ENCODE measurements at places on chromosomes 16 and 17.

DNA sequence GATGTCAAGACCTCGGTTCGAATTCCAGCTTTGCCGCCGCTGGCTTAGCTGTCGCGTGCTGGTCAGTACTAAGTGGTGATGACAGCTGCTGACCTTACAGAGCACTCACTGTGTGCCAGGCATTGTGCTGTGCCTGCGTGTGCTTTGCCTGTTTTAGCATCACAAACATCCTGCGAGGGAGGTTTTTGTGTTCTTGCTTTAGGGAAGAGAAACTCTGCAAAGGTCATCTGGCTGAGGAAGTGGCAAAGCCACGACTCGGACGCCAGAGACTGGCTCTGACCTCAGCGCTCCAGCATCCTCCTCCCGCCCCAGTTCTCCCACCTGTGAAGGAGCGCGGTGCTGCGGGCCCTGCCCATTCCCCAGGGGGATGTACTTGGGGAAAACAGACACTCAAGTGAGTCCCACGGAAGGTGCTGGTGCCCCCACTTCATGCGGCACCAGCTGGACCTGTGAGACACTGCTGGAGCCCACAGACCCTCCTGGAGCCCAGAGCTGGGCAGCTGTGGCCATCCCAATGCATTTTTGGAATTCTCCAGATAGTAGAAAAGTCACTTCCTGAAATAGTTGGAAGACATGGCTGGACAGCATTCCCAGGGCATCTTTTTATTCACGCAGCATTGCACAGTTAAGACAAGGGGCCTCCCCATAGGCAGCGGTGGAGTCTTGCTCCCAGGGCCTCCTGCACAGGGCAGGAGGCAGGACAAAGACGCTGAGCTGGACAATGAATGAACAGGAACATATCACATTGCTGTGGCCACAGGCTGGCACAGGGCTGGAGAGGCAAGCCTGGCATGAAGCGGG lies 20.0 kb upstream of the HERPUD1 start:
- DNase-seq = peak; percentile 39

DNA sequence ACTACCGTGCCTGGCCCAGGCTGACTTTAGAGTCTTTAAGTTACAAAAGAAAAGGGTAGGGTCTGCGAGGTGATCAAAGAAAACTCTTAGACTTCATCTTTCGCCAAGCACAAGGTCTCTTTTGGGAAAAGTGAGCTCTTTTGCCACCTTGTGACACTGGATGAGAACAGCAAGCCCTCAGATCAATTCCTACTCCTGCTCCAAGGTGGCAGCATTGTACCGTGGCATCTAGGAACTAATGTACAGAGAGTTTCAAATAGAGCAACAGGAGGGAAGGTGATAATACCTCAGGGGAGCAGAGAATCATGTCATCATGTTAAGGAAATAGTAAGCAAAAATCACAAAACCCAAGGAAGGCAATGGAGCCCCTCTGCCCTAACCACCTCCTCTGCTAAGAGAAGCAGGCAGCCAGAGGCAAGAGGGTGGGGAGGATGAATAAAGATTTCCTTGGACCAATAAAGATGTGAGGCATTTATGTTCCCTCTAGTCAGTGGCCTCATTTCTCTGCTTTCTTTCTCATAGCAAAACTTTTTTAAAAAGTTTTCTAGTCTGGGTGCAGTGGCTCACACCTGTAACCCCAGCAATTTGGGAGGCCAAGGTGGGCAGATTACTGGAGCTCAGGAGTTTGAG lies 2.1 kb upstream of the C17orf78 start:
- DNase-seq = peak; percentile 71

- DNase-seq = no peak
These were observed 14.0 kb downstream of the LDHD start for GRCh38 chr16:75102595-75102994.

- DNase-seq = no peak
These were observed 8.1 kb upstream of the PSMC5 start for GRCh38 chr17:63819131-63819530.

GRCh38 chr16:48956620-48957019 lies 325.0 kb downstream of the CBLN1 start:
- no peak for DNase-seq

DNA sequence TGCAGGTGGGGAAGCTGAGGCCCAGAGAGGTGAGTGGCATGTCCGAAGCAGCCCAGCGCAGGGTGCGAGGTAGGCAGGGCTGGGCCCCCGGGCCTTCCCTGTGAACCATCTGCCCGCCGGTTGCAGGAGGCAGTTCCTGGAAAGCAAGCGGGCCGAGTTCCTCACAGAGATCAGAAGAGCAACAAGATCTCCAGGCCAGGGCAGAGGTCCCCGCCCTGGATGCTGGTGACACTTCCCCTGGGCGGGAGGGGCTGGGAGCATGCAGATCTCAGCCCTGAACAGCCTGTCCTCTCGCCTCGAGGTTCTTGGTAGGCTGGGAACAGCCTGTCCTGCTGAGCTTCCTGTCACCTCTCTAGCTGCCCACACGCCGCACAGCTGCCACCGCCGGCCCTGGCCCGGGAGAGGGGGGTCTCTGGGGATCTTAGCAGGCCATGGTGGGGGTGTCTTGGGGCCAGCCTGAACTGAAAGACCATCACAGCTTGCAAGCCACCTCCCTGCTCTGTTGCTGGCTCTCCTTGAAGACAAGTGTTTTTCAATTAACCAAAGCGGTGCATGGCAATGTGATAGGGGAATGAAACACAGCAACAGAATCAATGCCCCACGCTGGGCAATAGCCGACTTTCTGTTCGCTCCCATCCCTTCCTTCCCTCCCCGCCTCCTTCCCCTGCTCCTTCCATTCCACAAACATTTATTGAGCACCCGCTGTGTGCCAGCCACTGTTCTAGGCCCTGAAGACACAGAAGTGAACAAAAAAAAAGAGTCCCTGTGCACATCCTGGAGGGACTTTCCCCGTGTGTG lies 31.7 kb downstream of the SOCS1 start:
- DNase-seq = no peak

- no peak for DNase-seq
These were observed 24.1 kb upstream of the KREMEN2 start for GRCh38 chr16:2939968-2940367.

GRCh38 chr17:59558039-59558438 lies 7.4 kb upstream of the DHX40 start:
- DNase-seq = no peak

DNA sequence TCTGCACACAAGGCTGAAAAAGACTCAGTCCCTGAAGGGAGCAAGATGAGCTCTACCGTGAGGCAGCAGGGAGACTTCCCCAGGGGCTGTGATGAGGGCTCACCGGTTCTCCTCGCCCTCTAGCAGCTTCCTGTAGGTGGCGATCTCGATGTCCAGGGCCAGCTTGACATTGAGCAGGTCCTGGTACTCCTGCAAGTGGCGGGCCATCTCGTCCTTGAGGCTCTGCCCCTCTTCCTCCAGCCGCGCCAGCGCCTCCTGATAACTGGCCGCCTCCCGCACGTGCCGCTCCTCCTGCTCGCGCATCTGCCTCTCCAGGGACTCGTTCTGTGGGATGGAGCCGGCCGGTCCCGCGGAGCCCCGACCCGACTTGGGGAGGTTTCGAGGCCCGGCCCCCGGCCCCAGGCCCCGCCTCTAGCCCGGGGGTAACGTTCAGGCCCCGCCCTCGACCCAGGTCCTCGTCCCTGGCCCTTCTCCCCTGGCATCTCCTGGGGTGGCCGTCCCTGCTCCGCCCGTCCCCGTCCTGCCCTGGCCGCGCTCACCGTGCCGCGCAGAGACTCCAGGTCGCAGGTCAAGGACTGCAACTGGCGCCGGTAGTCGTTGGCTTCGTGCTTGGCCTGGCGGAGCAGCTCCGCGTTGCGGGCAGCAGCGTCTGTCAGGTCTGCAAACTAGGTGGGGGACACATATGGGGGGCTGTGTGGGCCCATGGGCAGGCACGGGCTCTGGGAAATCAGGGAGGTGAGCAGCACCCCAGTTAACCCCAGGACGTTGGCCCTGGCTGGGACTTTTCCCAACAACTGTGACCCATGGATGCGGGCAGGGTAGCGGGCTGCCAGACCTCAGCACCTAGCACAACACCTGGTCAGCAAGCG lies 3.9 kb downstream of the GFAP start:
- no peak for DNase-seq

- no peak for DNase-seq
These were observed 90.9 kb upstream of the BCAR1 start for GRCh38 chr16:75342308-75342811.

DNA sequence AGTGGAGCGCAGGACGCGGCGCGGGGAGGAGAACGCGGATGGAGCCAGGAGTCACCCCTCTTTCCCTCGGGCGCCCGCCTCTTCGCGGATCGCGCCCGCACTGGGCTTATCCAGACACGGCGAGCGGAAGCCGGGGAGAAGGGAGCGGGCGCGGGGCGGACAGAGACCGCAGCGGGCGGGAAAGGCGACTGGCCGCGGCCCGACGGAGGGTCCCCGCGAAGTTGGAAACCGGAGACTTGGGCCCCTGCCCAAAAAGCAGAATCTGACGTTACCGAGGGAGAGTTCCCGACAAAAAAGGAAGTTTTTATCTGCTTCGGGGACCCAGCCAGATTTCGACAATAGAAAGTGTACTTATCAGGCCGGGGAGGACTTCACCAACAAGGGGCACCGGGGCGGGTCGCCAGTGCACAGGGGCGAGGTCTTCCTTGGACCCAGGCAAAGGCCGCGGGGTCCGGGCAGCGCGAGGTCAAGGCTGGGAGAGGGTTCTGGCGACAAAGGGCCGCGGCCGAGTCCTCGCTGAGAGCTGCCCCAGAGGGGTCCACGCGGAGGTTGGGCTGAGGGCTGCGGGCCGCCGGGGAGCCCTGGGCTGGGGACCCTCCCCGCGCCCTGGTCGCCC lies 519 bp downstream of the ST6GALNAC2 start:
- peak; percentile 40 for DNase-seq

GRCh38 chr17:66276328-66276937 lies 26.0 kb upstream of the PRKCA start:
- DNase-seq = no peak

DNA sequence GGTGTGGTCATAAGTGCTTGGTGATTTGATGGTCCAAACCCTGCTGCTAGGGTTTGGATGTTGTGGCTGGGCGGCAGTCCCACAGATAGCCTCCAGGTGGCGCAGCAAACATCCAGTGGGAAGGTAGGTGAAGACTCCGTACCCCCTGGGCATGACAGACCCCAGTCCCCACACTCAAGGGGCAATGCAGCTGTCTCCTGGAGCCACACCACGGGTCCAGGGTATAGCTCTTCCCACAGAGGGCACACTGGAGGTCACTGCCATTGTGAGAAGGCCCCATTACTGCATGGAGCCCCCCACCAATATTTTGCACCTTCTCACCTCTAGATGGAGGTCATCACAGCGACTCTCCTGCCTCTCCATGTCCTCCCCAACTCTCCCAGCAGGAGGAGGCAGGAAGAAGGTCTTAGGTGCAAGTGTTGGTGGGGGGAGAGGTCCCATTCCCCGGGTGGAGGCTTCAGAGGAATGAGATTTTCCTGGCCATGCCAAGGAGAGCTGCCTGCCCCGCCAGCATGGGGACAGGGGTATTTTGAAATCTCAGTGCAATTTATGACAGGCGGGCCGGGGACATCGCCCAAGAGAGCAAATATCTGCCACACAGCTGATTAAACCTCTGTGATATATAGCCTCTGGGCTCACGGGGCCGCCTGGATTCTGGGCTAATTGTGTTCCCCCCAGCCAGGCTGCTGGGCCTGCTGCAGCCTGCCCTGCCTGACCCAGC lies 17.1 kb upstream of the C17orf113 start:
- DNase-seq = peak; percentile 68

GRCh38 chr17:72394531-72394930 lies 273.7 kb downstream of the SOX9 start:
- no peak for DNase-seq

DNA sequence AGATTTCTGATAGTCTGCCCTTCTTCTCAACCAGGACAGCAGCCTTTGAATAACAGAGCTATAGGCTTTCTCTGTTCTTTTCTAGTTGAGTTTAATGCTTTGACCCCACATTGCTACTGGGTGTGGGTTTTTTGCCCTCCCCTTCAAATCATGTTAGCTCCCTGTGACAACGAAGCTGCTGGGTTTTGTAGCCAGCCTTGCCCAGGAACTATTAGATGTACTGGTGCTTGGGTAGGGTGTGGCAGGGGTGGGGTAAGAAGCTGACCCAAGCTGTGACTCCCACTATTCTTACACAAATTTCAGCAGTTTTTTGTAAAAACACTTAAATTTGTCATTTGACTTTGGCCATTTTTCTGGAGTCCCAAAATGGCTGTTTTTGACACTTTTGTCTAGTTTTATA lies 69.7 kb downstream of the NLK start:
- DNase-seq = no peak

DNA sequence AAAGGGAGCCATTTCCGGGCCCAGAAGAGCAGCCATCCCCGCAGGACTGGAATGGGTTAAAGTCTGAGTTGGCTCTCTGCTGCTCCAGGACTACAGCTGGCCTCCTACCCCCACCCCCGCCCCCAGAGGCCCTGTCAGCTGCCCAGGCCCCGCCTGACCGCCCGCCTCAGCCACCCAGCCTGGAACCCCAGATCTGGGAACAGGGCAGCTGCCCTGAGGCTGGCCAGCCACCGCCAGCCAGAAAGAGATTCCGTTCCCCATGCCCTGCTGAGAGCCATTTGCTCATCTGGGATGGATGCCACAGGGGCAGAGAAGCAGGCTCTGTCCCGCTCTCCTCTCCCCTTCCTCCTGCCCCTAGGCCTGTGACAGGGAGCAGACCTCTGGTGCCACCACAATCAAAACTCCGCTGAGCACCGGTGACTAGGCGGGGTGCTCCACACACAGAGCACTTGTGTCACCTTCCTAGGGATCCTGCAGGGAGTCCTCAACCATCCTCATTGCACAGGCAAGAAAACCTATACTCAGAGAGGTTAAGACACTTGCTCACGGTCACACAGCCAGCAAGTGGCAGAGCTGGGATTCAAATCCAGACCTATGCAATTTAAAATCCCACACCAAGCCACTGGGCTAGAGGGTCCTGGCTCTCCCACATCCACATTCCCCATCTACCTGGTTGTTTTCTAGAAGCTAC lies 44.1 kb downstream of the ZNF423 start:
- DNase-seq = peak; percentile 87

DNA sequence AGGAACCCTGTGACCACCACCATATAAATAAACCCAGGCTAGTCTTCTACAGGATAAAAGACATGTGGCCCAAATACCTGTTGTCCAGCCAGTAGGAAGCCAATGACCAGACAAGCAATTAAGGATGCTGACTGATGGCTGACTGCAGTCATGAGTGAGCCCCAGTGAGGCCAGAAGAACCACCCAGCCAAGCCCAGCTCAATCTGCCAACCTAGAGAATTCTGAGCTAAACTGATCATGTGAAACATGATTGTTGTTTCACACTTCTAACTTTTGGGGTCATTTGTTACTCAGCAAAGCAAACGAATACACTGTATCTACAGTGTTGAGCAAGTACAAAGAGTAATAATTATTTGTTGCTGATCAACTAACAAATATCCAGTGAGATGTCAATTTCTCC lies 86.4 kb downstream of the DNAH3 start:
- DNase-seq = no peak

DNA sequence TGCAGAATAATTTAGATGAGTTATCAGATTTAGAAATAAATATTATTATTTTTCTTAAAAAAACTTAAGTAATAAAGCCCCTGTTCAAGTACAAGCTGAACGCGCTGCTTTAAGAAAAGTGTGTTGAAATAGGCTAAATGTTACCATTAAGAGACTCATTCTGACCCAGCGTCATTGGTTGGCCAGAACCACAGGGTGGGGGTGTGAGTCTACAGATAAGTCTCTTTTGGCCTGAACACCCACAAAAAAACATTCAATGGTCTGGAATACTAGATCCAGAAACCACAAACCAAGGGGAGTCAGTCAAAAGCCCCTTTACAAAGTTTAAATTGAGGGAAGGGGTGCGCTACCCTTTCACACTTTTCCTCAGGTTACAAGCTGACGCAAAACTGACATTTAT lies 776.1 kb downstream of the KCNJ2 start:
- DNase-seq = no peak
